ENCODE measurements at places on chromosomes 12 and 14.

GRCh38 chr12:113289361-113289760 lies 45.5 kb downstream of the SLC8B1 start:
- DNase-seq = no peak

DNA sequence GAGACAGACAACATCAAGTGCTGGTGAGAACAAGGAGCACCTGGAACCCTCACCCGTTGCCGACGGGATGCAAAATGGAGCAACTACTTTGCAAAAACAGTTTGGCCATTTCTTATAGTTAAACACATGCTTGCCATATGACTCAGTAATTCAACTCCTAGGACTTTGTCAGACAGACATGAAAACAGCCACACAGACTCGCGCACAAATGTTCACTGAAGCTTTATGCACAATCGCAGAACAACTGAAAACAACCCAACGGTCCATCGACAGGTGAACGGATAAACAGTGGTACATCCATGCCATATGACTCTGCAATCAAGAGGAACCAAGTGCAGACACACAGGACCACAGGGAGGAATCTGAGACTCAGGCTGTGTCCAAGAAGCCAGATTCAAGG lies 30.8 kb downstream of the NCOR2 start:
- peak; percentile 46 for DNase-seq

DNA sequence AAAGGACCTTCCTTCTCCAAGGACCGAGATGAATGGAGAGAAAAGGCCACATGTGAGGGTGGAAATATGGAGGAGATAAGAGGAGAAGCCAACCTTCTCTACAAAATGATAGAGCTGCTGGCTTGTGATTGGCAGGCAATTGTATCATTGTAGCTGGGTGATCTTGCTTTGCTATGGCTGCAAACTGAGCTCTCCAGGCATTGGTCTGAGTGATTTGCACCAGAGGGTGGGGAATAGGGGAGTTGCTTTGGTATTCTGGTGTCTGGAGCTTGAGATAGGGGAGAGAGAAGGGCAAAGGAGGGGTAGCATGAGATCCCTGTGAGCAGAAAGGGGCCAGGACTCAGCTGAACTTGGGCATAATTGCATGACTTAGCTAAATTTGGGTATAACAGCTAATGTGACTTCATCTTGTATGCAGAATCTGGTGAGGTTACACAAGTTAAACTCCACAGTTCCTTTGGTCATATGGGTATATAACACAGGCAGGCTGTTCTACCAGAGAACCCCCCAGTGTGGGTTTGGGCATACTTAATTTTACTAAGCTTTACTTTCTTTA lies 72.0 kb downstream of the FOS start:
- DNase-seq = no peak

- DNase-seq = peak; percentile 77
Observed at GRCh38 chr12:105820429-105821125, 318.2 kb downstream of the NUAK1 start.

DNA sequence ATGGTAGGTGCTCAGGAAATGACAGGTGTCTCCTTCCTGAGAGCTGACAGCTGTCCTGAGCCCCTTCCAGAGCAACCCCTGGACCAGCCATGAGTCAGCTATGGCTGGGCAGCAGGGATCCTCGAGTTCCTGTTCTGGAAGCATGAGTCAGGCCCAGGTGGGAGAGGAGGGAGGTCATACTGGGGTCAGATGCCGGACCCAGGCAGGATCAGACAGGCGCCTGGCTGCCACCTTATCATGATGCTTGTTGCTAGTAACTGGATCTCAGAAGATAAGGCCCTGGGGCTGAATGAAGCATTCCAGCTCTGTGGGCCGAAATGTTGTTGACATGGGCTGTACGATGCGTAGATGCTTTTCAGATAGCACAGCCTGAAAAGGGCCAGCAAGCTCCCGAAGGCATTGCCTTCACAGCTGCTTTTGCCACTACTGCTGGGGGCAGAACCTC lies 17.4 kb upstream of the KRT7 start:
- DNase-seq = no peak

DNA sequence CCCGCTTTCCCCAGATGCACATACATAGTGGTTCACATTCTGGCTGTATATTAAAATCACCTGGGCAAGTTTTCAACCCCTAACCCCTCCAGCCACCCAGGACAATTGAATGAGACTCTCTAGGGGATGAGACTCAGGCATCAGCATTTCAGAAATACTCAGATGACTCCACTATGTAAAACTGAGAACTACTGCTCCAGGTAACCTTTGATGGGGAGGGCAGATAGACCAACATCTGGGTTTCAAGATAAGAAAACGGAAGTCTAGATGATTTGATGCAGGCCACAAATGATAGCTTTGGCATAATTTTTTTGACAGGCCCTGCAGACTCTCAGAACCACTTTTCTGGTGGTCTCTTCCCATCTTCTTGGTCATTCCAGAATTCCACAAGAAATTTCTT lies 341.1 kb downstream of the EMP1 start:
- DNase-seq = no peak

DNA sequence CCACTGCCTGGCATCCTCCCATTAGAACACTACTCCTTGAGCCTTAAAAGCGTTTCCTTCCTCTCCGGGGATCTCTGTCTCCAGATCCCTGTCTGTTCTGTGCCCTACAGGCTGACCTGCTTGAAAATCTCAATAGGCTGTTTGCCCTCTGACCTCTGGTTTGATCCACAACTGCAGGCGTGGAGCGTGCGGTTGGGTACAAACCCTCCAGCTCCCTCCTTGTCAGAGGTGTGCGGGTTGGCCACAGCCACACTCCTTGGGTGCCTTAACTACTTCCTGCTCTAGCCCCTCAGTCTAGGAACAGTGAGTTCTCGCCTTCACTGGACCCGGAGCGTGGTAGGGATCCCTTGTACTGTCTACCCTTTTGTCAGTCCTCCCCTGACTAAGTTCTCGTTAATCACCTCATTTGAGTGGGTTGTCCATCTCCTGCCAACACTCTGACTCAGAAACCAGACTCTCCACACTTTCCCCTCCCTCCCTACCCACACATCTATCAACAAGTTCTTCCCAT lies 33.1 kb downstream of the CMKLR1 start:
- DNase-seq = no peak

DNA sequence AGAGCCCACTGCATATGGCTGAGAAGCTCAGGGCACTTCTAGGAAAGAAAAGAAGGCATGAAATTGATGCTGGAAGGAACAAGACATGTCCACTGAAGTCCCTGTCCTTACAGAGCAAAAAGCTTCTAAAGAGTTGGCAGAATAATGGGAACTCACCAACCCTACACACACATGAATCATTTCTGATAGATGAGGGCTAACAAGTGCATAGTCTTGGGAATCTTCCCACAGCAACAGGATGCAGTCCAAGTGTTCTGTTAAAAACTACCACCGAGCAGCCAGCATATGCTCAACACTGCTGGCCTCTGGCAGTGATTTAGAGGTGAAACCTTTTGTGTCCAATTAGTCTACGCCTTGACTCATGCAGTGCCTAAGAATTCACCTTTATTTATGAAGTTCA lies 44.8 kb downstream of the RHOJ start:
- peak; percentile 3 for DNase-seq

GRCh38 chr14:103700753-103701490 lies 14.3 kb downstream of the XRCC3 start:
- no peak for DNase-seq

DNA sequence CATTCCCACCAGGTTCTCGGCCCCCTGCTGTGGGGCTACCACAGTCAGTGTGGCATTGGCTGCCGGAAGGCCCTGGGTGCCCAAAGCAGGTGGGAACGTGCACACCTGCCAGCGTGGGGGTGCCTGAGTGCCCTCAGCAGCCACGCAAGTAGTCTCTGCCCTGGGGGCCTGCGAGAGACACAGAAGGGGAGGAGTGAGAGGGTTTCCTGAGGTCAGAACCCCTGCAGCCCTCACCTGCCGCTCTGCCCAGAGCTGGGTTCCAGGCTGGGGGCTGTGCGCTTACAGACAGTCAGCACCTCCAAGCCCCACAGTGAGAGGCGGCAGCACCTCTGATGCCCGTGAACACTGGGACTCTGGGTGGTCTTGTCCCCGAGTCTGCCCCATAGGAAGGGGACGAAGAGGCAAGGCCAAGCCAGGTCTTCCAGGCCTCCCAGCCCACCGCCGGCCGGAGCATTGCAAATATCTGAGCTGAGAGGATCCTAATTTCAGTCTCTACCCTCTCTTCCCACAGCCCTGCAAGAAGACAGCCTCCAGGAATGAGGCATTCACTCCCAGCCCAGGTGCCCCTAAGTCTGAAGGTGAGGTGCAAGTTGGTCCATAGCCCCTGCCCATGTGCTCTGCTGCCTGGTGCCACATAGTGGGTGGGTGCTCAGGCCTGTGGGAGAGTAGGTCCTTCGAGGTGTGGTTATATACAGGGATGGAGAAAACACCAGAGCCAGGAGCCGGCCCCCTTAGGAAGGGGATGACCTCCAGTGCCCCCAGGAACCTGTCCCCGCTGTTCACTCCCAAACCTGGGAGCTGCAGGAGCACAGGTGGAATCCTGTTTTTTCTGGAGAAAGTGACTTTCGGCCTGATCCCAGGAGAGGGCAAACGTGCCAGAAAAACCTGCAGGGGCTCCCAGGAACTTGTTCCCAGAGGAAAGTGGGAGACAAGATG lies 291.1 kb upstream of the RTL1 start:
- DNase-seq = no peak

DNA sequence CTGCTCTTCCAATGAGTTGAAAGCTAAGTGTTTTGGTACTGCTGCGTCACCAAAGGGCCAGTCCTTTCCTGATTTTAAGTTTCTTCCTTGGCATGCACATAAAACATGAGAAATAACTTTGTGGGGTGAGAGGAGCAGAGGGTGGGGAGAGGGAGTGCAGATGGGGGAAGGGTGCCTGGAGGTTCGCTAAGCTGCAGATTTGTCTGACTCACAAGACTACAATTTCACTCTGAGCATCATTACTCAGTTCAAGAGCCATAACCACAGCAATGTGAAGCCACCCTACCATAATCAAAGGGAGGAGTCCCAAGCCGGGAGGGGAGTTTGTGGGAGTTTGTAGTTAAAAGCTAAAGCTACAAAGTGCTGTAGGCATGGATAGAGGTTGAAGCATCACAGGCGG lies 136.1 kb downstream of the ANO2 start:
- DNase-seq = peak; percentile 90

- no peak for DNase-seq
Observed at GRCh38 chr14:100893760-100894159, 9.8 kb downstream of the RTL1 start.

- peak; percentile 21 for DNase-seq
Observed at GRCh38 chr12:6088921-6089747, 35.3 kb downstream of the VWF start.

DNA sequence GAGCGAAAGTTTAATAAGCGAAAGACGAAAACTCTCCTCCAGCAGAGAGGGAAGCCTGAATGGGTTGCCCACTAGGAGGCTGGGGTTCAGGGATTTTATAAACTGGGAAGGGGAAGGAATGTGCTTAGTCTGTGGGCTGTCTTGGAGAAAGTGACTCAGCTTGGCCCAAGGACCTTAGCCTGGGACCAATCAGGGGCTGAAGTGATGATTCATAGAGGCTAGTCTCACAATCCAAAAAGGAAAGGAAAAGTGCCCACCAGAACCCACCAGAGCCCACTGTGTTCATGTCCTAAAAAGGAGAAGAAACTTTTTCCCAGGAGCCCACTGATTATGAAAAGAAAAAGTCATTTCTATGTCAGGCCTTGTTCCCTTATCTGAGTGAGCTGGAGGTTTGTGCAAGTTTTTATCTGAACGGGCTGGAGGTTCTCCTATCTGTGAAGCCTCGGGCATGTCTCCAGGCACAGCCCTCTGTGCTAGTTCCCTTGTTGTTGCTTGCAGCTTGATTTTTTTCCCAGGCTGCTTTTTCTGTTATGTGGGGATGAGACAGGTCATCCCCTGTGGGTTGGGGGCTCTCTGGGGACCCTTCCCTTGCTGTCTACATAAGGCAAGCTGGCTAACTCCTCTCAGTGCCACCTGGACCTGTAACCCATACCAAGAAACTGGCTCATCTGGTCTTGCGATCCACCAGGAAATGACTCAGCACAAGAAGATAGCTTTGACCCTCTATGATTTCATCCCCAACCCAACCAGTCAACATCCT lies 8.3 kb upstream of the GOLGA5 start:
- DNase-seq = peak; percentile 78

DNA sequence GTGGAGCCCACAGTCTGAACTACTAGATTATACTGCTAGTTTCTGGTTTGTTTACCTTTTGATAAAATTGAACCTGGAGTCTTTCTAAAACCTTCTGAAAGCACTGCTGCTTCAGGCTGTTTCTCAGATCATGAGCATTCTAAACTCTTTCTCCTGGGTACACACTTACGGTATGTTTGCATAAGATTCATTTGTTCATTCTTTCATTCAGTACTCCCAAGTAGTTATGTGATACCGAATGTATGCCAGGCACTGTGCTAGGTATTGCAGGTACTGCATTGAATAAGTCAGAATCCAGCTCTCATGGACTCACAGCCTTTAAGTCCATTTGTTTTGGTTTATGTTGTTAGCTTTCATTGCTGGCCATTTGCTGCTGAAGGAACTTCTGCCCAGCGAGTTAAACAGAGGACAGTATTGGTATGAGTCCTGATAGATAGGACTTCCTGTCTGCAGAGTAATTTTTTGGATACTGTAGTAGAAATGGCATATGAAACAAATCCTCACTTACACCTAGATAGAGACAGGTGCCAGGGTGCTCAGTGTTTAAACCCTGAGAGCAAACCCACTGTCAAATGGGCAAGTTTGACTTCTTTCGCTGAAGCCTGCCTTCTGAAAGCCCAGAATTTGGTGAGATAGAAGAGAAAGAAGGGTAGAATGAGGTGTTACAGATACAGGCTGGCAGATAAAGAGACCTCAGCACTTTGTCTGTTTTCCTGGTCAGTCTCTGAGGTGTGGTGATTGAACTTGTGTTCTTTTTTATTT lies 2.1 kb downstream of the SUSD6 start:
- DNase-seq = no peak

- DNase-seq = no peak
Observed at GRCh38 chr14:81669308-81669707, 135.7 kb upstream of the SEL1L start.

- no peak for DNase-seq
Observed at GRCh38 chr14:58770491-58770982, 132.8 kb downstream of the DACT1 start.

- no peak for DNase-seq
Observed at GRCh38 chr12:102811110-102811737, 105.8 kb downstream of the PAH start.

- DNase-seq = peak; percentile 85
Observed at GRCh38 chr12:108649126-108649525, 15.4 kb upstream of the SELPLG start.
